ENCODE measurements at places on chromosomes 4 and X. TPM values are rescaled to one million over a fixed set of nuclear protein-coding genes. Genes with fewer than 3 reads are reported as not detected.

DNA sequence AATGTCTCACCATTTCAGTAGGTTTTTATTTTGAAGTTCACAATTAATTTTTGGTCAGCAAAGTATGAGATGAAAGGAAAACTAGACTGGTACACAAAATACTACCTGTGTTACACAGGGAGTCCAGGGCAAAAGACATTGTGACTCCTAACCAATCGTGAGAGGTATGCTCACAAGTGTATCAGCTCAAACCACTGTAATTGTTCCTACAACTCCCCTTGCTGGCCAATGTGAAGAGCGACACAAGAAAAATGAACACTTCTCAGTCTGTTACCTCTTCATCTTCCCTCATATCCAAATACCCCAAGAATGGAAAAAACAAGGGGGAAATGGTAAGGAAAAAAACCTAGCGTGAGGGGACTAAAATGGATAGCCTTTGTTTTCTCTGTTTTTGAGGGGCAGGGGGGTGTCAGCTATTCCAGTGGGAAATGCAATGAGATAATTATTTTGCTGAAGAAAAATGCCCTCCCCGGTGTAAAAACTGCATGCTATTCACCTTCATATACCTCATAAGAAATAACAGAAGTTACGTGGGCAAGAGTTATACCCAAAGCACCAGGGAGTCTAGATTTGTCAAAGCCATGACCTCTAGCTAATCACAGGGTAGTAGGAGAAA is 30.6 kb upstream of the NSUN7 start:
- no peak overlapping the region for H3K4me3 ChIP-seq
- DNase-seq, result no peak
- H3K36me3 ChIP-seq, result no peaks in the 10 kb centered on the region

GRCh38 chr4:177640864-177641263 is 198.6 kb upstream of the AGA start:
- no peak for DNase-seq
- H3K27me3 ChIP-seq, result no peaks in the 10 kb centered on the region
- H3K27ac ChIP-seq, result no peak overlapping the region
- H3K36me3 ChIP-seq, result no peaks in the 10 kb centered on the region

DNA sequence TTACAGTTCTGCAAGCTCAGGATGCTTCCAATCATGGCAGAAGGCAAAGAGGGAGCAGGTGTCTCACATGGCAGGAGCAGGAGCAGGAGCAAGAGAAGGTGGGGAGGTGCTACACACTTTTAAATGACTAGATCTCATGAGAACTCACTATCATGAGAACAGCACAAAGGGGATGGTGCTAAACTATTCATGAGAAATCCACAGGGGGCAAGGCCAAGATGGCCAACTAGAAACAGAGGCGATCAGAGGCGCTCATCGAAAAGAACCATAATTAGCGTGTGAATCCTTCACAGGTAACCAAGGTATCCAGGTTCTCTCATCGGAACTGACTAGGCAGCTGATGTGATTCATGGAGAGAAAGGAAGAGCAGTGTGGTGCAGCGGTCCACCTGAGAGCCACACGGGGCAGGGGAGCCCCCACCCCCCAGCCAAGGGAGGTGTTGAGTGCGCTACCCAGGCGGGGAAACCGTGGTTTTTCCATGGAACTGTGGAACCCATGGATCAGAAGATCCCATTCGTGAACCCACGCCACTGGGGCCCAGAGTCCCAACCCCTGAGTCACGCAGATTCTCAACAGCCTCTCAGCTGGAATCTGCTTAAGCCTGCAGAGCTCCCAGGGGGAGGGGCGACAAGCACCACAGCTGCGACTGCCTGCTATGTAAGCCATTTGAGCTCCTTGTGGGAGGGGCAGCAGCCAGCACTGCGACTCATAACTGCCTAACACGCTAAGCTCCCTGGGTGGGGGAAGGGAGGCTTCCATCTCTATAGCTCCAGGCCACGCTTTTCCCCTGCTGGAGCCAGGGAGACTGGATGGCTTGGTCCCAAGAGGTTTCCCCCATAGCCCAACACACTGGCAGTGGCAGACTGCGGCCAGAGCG is 46.7 kb downstream of the FGF16 start:
- no peak for DNase-seq
- no peaks in the 10 kb centered on the region for H3K36me3 ChIP-seq
- no peaks in the 10 kb centered on the region for H3K4me1 ChIP-seq
- H3K4me3 ChIP-seq, result no peak overlapping the region
- no peak overlapping the region for H3K27ac ChIP-seq

- H3K27ac ChIP-seq, result no peak overlapping the region
- no peaks in the 10 kb centered on the region for H3K27me3 ChIP-seq
- no peaks in the 10 kb centered on the region for H3K36me3 ChIP-seq
- H3K4me3 ChIP-seq, result no peak overlapping the region
- H3K4me1 ChIP-seq, result no peaks in the 10 kb centered on the region
Measured at GRCh38 chr4:116724249-116724648, 361.1 kb downstream of the TRAM1L1 start.

DNA sequence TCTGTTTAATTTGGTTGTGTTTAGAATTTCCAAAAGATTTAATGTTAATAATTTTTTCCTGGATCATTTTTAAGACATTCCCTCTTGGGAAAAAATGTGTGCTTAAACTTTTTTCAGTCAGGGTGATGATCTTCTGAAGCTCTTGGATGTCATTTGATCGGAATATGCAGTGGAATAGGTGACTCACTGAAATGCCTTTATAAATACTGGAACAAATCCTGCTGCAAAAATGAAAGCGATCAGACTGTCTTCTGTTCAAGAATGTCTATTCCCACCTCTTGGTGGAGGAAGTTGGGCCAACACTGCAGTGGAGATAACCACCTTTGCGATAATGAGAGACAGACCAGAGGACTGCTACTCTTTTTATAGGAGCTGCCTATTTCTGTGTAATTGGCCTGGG is 46.7 kb downstream of the LARP1B start:
- no peak overlapping the region for H3K4me3 ChIP-seq
- no peaks in the 10 kb centered on the region for H3K4me1 ChIP-seq
- DNase-seq, result no peak
- H3K27me3 ChIP-seq, result no peaks in the 10 kb centered on the region
- H3K27ac ChIP-seq, result no peak overlapping the region

- H3K27ac ChIP-seq, result no peak overlapping the region
- H3K27me3 ChIP-seq, result no peaks in the 10 kb centered on the region
- H3K36me3 ChIP-seq, result no peaks in the 10 kb centered on the region
- DNase-seq, result no peak
Measured at GRCh38 chr4:156578005-156578404, 393.6 kb downstream of the PDGFC start.

- H3K4me3 ChIP-seq, result no peak overlapping the region
- no peak for DNase-seq
- H3K27ac ChIP-seq, result no peak overlapping the region
- H3K4me1 ChIP-seq, result peaks cover 39% of the 10 kb centered on the region
- H3K36me3 ChIP-seq, result peaks cover 12% of the 10 kb centered on the region
- H3K27me3 ChIP-seq, result no peaks in the 10 kb centered on the region
Measured at GRCh38 chrX:154441564-154441963, 2.4 kb upstream of the FAM50A start.

GRCh38 chr4:123553279-123553678 is 156.7 kb downstream of the SPRY1 start:
- H3K27ac ChIP-seq, result no peak overlapping the region
- no peaks in the 10 kb centered on the region for H3K36me3 ChIP-seq
- H3K4me3 ChIP-seq, result no peak overlapping the region

DNA sequence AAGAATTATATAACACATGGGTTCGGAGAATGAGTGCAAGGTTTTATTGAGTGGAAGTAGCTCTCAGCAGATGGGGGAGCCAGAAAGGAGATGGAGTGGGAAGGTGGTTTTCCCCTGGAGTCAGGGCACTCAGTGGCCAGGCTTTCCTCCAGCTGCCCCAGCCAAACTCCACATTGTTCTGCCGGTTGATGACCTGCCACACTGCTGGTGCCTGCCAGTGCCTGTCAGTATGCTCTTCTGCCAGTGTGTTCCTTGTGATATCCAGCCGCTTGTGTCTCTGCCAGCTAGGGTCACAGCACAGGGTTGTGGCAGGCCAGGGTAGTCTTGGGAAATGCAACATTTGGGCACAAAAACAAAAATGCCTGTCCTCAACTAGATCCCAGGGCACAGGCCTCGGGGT is 604.8 kb upstream of the TECRL start:
- no peaks in the 10 kb centered on the region for H3K4me1 ChIP-seq
- H3K27ac ChIP-seq, result no peak overlapping the region
- H3K36me3 ChIP-seq, result no peaks in the 10 kb centered on the region
- H3K4me3 ChIP-seq, result no peak overlapping the region
- no peaks in the 10 kb centered on the region for H3K27me3 ChIP-seq

DNA sequence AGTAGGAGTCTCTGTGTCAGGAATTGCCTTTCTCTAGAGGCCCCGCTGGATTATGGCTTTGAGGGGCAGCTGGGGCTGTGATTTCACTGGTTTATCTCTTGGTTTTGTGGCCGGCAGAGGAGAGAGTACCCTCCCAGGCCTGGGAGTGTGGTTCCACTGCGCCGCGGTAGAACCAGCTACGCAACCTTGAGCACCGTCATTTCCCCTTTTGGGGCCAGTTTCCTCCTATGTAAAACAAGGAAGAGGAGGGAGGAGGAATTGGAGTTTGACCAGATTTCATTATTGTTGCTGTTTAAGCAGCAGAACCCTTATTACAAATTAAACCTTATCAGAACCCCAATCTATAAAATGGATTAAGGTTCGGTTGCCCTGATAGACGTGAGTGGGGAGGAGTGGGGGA is 4.4 kb downstream of the SOX3 start:
- no peak for DNase-seq
- no peaks in the 10 kb centered on the region for H3K27me3 ChIP-seq
- H3K4me1 ChIP-seq, result no peaks in the 10 kb centered on the region
- H3K36me3 ChIP-seq, result no peaks in the 10 kb centered on the region
- H3K4me3 ChIP-seq, result no peak overlapping the region

DNA sequence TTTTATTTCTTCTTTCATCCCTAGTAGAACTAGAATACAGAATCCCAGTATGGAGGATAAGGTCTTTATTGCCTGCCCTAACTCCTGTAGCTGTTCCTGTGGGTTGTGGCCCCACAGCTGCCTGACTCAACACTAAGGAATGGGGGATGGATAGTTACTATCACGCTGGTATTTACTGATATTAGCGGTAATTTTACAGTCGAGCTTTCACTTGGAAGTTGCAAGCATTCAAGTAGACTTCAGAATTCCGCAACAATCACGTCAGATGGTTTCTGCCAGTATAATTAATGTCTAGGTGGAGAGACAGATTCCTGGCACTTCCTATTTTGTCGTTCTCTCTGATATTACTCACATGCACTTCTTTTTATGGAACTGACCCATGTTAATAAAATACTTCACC is 489.8 kb downstream of the PABPC4L start:
- no peak overlapping the region for H3K4me3 ChIP-seq
- no peak overlapping the region for H3K27ac ChIP-seq
- H3K4me1 ChIP-seq, result no peaks in the 10 kb centered on the region

GRCh38 chr4:148074462-148074861 is 342.6 kb downstream of the ARHGAP10 start:
- DNase-seq, result no peak
- no peak overlapping the region for H3K4me3 ChIP-seq
- H3K4me1 ChIP-seq, result peaks cover 19% of the 10 kb centered on the region
- no peaks in the 10 kb centered on the region for H3K36me3 ChIP-seq
- no peak overlapping the region for H3K27ac ChIP-seq

DNA sequence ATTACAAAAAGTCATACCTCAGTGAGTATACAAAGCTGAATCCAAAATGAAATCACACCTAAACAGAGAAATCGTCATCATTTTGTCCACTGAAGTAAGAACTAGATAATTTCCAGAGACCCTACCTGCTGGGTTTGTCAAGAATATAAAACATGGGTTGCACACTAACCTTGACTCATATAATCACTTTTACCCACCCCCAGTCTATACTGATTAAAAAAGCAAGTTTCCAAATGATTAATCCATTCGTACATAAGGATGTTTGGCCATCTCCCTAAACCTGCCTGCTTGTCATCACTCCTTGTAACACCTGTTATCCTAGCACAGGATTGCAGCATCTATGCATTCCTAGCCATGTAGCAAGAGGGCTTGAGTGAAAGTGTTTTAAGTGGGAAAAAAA is 4.7 kb downstream of the RAP2C start:
- H3K36me3 ChIP-seq, result no peaks in the 10 kb centered on the region
- no peaks in the 10 kb centered on the region for H3K27me3 ChIP-seq
- no peak overlapping the region for H3K4me3 ChIP-seq
- DNase-seq, result no peak
- peaks cover 21% of the 10 kb centered on the region for H3K4me1 ChIP-seq
- H3K27ac ChIP-seq, result no peak overlapping the region

DNA sequence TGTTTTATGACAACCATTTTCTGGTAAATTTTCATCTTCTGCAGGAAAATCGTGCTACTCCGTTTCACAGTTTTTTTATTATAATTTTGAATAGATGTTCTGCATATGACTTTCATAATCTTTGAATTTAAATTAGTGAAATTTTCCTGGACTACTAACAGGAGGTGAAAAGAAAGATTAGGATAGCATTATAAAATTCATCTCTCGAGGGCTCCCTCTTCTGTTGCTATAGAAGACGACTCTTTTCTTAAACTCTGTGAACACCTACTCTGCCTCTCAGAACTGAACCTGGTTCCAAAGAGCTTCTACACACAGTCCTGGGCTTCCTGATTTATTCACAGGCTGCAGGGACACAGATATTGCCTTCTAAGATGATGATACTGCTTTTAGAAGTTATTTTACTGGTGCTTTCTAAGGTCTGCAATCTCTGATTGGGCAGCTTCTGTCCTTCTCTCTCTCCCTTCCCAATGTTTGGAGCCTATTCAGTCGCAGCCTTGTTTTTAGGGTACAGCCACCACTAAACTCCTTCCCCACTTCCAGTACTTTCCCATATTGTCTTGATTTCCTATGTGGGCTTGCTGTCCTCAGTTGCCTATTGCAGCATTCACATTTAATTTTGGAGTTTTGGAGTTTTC is 10.1 kb upstream of the SAP30 start:
- no peak overlapping the region for H3K27ac ChIP-seq
- no peak for DNase-seq
- no peaks in the 10 kb centered on the region for H3K4me1 ChIP-seq
- no peak overlapping the region for H3K4me3 ChIP-seq
- no peaks in the 10 kb centered on the region for H3K36me3 ChIP-seq
- H3K27me3 ChIP-seq, result no peaks in the 10 kb centered on the region

DNA sequence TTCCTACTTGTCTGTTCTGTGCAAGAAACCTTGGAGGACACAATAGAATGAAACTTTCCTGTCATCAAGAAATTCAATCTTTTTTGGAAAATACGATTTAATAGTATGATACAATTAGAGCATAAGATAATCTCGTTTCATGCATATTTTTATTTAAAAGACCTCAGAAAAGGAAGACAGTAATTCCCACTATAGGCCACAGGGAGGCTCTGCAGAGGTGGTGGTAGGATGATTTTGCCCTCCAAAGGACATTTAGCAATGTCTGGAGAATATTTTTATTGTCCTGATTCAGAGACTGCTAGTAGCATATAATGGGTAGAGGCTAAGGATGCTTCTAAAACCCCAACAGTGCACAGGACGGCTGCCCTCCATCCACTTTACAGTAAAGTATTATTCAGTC is 68.7 kb downstream of the PAK3 start:
- no peaks in the 10 kb centered on the region for H3K4me1 ChIP-seq
- no peak for DNase-seq
- H3K27ac ChIP-seq, result no peak overlapping the region
- H3K36me3 ChIP-seq, result no peaks in the 10 kb centered on the region
- H3K4me3 ChIP-seq, result no peak overlapping the region

GRCh38 chrX:15242899-15243555 is 26.9 kb downstream of the ASB9 start:
- no peaks in the 10 kb centered on the region for H3K4me1 ChIP-seq
- no peak for DNase-seq
- H3K27me3 ChIP-seq, result no peaks in the 10 kb centered on the region
- H3K27ac ChIP-seq, result no peak overlapping the region
- no peak overlapping the region for H3K4me3 ChIP-seq

Gene PPBP
- not detected for total RNA-seq

Gene NAP1L3
- total RNA-seq, result 3.2 TPM

Gene DGKQ
- total RNA-seq, result 16.2 TPM

Gene SPANXB1
- not detected for total RNA-seq
